Posterior cingulate gyrus (tissue), 11 donors: ENCODE measurements at places on chromosomes 1 and 21.
A peak's percentile ranks its signal among the peaks of the same experiment; 100 is the strongest.

- DNase-seq = no peak
Measured at GRCh38 chr1:222171005-222171404, 376.9 kb downstream of the HHIPL2 start.

- no peak for DNase-seq
Measured at GRCh38 chr1:208250613-208251012, 6.4 kb upstream of the PLXNA2 start.

- no peak for DNase-seq
Measured at GRCh38 chr1:69967245-69967766, 238.1 kb downstream of the LRRC40 start.

DNA sequence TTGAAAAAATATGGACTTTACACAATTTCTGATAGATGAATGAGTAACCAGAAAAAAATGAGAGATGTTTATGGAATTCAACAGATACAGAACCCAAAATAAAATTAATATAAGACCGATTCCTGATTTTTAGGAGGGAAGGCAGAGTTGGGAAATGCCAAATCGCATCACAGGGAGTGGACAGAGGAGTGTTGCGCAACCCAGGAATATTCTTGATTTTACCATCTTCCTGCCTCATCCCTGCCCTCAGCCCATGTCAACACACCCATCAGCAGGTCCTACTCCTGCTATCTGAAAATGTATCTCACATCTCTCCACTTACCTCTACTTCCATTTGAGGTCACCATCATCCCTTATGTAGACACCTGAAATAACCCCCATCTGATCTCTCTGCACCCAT, 221.0 kb downstream of the DSCAM start:
- no peak for DNase-seq

DNA sequence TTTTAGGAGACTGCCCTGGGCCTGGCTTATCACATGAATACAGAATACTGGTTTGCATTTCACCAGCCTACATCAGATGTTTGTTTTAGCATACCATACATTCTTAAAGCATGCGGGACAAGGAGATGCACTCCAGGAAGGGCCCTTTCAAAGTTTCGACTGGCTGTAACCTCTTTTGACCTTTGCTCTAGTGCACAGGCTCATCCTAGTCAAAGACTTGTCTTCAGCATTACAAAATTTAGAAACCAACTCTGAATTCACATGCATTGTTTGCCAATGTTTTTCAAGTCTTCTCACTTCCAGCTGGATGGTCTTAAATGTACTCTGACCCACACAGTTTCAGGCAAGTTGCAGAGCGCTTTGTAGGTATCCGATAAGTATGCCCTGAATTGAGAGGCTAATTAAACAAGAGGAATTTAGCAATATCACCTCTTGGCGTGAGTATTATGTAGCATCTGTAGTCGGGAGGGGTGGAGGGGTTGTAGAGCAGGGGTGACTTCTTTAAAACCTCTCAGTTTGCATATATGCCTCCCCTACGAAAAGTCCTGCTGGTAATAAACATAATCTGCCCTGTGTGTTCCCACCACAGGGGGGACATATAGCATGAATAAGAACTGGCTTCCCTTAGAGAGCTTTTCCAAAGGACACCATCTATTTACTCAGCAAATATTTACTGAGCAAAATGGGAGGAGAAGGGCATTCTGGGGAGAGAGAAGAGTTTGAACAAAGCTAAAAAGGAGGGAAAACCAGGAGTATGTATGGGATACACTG, 24.4 kb upstream of the AHCYL1 start:
- no peak for DNase-seq

DNA sequence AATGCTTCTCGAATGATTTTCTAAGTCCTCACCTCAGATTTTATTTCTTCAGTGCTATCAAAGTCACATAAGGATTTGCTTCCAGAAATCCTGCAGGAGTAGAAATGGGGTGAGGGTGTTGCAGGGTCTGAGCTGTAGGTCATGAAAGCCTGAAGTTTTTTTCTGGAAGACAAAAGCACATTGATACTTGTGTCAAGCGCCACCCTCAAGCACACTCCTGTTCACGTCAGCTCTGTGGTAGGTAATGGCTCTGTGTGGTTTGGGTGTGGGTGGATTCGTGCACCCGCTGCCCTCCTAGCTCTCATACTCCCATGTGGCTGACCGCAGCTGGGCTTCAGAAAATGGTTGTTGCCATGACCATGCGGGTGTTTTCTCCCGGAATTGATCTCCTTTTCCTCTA, 39.9 kb downstream of the AKNAD1 start:
- DNase-seq = peak; percentile 88

DNA sequence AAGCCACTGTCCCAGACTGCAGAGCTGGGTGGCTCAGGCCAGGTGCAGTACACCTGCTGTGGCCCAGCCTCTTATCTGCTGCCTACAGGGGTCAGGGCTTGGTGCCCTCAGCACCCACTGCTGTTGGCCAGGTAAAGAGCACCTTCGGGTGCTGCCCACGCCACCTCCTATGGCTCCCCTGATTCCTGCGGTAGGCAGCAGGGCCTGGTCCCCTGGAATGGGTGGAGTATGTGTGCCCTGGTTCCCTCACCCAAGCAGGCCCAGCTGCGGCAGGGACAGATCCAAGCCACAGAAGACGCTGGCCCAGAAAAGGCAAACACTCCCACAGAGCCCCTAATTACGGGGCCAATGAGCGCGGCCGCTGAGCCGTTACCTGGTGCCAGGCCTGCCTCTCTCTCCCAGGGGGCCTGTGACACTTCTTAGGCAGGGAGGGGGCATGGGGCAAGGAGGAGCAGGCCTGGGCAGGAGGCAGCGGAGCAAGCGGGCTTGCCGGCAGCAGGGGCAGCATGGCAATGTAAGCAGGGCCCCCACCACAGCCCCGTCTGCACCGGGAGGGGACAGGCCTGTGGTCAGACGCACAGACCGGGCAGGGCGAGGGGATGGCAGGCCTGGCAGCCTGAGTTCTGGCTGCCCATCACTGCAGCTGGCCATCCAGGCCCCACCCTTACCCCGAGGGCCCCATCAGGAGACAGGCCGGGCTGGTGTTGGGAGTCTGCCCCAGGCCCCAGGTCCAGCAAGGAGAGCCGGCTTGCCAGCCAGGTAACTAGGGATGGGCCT, 19.0 kb downstream of the ESPN start:
- DNase-seq = no peak

- DNase-seq = no peak
Measured at GRCh38 chr1:186418503-186418902, 42.4 kb downstream of the PDC start.

- DNase-seq = no peak
Measured at GRCh38 chr1:181251001-181251712, 162.7 kb downstream of the IER5 start.

DNA sequence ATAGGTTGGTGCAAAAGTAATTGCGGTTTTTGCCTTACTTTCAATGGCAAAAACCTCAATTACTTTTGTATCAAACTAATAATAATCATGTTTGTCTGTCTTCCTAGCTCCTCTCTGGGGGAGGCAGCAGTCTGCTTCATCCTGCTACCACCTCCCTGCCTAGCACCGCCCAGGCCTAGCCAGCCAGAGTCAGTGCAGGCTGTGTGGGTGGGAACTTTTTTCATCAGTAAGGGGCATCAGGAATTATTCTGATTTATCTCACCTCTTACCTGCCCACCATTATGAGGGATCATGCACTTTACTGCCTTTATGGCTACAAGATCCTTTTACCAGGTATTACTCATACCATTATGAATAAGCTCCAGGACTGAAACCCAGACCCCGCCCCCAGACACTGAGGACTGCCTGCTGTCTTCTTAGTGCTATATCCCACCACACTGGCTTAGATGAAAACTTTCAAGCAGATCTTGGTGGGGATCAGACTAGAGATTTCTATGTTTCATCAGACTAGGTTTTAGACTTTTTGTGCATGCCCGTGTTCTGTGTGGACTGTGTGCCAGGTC, 116.4 kb downstream of the PBX1 start:
- no peak for DNase-seq

GRCh38 chr1:109201123-109201703, 12.5 kb upstream of the SARS1 start:
- peak; percentile 75 for DNase-seq

GRCh38 chr1:238589843-238590435, 699.2 kb upstream of the ZP4 start:
- no peak for DNase-seq

- no peak for DNase-seq
Measured at GRCh38 chr1:207799989-207800648, 48.3 kb downstream of the CD46 start.

GRCh38 chr1:117146575-117147340, 25.2 kb upstream of the TRIM45 start:
- no peak for DNase-seq

DNA sequence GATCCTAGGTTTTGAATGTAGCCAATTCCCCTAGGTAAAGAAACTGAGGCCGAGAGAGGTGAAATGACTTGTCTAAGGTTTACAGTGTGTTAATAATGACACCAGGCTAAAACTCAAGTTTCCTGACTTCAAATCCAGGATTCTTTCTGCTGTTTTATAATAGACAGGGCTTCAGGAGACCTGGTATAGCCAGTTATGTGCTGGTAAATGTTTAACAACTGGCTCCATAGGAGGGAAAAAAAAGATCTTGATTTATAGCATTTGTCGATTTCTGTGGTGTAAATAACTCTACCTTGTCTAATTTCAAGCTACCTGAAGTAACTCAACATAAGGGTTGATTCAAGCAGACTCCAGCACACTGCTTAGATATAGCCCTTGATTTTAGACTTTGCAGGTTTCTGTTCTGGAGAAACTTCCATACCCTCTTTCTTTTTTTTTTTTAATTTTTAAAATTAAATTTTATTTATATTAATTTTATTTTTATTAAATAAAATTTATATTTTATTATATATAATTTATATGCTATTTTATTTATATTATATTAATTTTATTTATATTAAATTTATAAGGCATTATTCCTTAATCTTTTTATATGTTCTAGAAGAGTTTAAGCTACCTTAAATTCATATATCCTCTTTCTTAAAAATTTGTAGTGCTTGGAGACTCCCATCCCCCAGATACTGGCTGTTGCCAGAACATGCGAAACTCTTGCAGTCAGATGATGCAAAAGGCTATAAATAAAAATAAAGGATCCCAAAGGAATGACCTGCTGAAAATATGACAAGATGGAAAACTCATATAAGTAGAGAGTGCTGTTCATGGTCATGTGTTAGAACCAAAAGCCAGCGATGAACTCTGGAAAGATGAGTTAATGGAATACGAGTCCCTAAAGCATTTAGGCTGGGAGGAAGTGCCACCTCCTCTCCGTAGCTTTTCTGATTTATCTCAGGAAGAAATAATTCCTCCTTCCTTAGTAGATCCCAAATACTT, 35.4 kb upstream of the SRSF10 start:
- no peak for DNase-seq

DNA sequence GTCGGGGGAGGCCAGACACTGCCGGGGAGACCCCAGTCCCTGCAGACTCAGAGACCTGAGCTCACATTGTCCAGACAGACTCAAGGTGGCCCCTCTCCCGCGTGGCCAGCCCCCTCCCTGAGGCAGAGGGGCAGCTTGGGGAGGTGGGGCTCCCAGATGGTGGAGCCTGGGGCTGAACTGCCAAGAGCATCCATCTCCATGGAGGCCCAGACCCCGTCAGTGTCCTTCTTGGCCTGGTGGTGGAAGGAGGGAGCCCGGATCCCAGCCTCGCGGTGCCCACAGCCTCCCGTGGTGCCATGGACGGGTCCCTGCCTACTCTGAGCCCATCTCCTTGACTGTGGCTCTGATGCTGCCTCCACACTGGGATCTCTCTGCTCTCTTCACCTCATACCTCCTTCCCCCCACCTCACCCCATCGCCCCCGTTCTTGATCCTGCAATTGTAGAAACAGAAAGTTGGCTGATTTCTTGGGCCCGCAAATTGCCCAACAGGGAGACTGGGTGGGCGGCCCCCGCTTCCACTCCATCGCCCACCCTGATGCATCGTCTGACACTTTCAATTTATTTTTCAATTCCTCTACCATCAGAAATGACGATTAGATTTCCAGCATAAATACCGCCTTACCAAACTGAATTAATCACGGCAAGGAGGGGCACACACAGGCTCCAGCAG, 348.9 kb downstream of the MATN1 start:
- no peak for DNase-seq

DNA sequence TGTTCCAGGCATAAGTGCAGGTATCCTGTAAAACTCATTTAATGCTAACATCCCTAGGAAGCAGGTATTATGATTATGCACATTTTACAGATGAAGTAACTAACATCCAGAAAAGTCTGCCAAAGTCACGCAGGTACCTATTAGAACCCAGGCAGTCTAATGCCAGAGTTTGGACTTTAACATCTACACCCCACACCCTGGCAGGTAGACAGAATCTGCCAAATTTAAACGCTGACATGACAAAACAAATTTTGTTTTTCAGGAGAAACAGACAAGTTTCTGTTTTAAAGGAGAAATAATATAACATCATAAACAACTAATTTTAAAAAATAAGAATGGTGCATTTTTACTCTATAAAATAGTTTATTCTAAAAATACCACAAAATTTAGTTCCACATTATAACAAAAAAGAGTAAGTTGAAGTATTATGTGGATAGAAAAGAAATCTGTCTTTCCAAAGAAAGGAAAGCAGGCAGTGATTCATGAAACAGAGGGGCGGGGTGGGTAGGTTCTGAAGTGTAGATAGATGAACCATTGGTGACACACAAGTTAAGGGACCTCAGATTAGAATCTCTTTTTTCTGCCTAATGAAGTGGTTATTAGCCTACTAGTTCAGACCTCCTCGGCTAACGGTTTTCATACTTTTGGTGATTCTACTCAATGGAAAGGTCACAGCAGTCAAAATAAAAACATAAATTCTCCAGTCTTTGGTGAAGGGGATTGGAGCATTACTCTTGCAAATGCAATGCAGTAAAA, 1.7 kb downstream of the ASPM start:
- no peak for DNase-seq

DNA sequence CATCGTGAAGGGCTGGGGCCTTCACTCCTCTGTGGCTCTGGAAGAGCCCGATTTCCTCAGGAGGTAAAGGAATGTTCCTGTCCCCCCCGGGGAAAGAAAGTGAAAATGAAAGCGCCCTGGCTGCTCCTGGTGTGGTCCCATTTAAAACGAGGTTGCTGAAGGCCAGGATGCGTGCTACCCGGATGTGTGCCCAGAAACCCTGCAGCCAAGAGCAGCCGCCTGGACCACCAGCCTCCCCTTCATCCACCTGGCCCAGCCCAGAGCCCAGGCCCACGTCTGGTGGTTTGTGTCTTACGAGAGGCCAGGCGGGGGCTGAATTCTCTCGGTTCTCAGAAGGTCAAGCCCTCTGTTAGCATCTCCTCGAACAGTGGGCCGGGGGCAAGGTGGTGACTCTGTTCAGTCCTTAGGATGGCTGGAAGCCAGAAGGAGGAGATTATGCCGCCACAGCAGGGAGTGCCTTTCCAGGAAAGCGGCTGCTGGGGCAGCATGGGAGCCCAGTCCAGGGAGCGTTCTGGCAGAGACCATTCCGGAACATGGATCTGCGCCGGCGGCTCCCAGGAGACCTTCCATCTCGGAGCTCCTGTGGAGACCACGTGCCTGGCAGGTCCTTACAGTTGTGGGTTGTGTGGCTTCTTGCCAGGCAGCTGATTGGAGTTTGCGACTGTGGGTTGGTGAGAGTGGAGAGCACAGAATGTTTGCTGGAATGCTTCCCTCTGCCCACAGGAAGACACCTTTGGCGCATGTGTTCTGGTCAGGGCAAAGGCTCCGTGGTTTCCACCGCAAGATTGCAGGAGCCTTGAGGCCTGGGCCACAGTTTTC, 1.4 kb downstream of the GUK1 start:
- no peak for DNase-seq

GRCh38 chr1:42784946-42785693, at the start of gene TMEM269:
TSS of gene TMEM269 (plus strand) at chr1:42784991. CDS start at chr1:42789894, 4,903 bp downstream.
- peak; percentile 32 for DNase-seq

GRCh38 chr1:162612606-162613400, 19.5 kb upstream of the DDR2 start:
- DNase-seq = no peak

- DNase-seq = no peak
Measured at GRCh38 chr1:56572334-56573050, 6.9 kb downstream of the PLPP3 start.
